ENCODE measurements at places on chromosomes 4 and X. TPM values are rescaled to one million over a fixed set of nuclear protein-coding genes. Genes with fewer than 3 reads are reported as not detected.

GCNA gene
- total RNA-seq = 0.58 TPM

ELF2 gene
- total RNA-seq = 16.7 TPM

RNF128 gene
- 0.18 TPM for total RNA-seq

FABP2 gene
- not detected for total RNA-seq

GAGE1 gene
- not detected for total RNA-seq

PHOX2B gene
- total RNA-seq = not detected

CDS1 gene
- not detected for total RNA-seq

ANXA3 gene
- 26.4 TPM for total RNA-seq

APBB2 gene
- total RNA-seq = 105 TPM

UGT2B11 gene
- not detected for total RNA-seq

L1CAM gene
- total RNA-seq = 19.0 TPM

GLOD5 gene
- total RNA-seq = not detected
